ENCODE measurements at places on chromosomes 7 and 10.

- no peak for DNase-seq
Observed at GRCh38 chr7:156778668-156779067, 114.3 kb downstream of the LMBR1 start.

DNA sequence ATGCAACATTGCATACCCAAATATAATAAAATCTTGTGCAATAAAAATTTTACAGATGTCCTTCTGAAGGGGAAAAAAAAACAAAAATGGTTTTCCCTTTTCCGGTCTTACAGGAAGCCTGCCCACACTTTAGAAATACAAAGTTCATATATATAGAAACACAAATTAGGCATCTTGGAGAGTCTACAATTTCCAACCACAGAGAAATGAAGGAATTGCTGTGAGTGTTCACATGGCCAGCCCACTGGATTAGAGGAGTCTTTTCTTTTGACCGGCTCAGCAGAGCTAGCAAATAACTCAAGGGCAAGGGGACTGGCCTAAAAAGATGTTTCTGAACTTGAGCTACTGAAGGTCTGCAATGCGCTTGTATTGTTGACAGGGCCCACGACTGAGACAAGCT is 92.4 kb downstream of the GLI3 start:
- no peak for DNase-seq

DNA sequence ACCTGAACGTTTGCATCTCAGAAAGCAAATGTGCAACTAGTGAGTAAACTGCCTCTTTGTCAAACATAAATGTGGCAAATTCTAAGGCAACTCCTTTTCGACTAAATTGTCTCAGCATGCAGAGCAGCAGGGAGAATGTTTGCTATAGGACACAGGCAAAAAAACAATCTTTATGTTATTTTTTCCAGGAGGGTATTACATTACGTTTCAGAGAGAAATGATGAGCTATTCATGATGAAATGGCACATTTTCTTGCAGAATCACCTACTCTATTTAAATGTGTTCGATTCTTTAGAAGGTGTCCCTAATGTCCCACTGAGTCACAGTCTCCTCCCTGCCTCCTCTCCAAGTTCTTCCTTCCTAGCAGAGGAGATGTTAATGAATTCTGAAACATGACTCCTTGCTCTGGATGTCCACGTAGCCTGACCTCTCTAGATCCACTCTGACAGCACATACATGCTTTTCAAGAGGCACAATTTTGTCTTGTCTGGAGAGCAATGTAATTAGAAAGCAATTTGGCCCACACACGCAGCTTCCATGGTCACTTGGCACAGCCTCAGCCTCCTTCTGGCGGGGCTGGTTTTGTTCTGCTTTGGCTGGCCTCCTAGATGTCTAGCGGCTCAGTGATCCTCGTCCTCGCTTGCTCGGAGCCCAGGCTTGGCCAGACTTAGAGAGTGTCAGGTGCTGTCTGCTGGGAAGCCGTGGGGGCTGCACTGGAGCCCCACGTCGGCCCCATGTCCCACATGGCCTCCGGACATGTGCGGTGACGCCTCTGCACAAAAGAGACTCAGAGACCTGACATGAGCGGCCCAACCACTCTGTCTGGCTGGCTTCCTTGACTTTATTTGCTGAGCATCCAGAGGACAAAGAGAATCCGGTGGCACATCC is 125.7 kb upstream of the ZNF438 start:
- no peak for DNase-seq

DNA sequence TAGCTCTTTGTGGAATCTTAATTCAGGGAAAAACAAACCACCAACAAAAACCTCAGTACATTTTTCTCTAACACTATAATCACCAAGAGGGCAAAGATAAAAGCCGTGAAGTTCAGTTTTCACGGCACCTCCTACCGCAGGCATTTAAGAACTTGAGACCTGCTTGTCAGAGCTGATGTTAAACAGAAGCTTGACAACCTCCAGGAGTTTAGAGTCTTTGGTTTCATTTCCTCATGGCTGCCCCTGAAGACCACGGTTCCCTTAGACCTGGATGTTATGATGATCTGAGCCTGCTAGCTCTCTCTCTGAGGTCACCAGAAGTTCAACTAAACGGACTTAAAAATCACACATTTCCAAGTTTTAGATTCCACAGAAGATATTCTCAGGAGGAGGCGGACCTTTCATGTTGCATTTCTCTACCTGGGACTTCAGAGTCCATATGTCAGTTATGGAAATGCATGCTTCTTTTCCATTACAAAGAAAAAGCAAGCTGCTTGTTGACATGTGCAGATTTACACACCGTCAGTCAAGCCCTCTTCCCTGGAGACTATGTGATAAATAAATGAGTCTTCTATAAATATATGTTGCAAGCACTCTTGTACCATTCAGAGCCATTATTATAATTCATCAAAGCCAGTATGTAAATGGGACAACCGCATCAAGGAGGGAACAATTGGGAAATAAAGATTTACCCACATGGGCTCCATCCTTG is 258.0 kb downstream of the GFRA1 start:
- no peak for DNase-seq

GRCh38 chr10:121065330-121065729 is 214.2 kb downstream of the WDR11 start:
- DNase-seq, result no peak

DNA sequence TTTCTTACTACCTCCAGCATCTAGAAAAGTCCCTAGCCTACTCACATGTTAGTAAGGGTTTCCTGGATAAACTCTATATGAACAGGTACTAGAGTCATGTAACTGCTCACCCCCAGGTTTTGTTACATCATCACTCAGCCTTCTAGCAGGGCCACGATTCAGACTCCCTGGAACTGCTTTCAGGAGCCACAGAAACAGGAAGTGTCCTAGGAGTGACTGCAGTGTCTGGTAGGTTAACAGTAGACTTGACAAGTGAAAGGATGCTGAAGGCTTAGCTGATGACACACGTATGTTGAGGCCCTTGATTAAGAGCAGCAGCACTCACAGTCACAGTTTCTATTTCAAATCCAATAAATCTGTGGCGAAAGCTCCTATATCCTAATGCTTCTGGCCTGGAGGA is 101.2 kb downstream of the DNMBP start:
- no peak for DNase-seq

- DNase-seq, result no peak
Observed at GRCh38 chr7:141287936-141288335, 214.1 kb downstream of the TMEM178B start.

DNA sequence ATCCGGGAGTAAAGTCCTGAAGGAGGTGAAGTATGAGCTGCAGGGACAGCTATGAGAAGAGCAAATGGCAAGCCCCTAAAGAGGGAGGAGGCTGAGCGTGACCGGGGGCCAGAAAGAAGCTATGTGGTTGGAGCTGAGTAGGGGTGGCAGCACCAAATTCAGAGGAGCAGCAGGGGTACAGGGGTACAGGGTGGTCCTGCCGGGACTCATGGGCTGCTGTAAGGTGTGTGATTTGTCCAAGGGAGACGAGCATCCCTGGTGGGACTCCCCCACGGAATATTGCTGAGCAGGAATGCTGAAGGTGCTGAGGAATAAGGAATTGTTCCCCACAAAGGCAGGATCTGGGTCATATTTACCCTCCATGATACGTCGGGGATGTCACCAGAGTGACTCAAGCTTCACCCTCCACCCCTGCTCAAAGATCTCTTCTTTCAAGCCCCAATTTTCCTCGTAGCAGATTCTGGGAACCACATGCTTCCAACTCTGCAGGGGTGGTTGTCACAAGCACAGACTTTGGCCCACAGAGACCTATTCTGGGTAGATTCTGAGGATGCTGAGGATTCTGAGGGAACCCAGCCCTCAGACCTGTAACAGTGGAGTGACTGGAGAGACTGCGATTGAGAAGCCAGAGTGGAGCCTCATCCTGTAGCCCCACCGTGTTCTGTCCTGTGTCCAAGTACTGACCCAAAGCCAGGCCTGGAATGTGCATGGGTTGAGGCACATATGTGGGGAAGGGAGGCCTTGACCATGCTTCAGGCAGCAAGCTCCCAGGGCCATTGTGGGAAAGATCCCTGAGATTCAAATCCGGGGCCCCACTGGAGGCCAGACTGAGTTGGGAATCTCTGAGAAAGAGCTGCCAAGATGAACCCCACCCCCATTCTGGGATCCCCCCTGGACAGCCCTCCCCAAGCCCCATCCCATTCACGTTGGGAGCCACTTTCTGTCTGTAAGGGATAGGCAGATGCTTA is 4.2 kb downstream of the SFTPD start:
- no peak for DNase-seq

DNA sequence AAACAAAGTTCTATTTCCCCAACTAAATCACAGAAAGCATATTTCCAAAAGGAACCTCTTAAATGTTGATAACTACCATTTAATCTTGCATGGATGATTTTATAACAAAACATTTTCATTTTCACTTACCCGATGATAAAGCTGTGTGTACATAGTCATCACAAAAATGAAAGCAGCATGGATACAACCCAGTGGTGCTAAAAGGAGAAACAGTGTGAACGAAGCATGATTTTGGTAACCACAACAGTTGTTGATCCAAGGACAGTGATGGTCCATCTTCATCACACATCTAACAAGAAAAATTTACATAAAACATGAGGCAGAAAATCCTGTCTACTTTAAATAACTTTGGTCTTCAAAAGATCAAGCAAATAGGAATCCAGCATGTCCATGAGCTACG is 4.7 kb downstream of the ZDHHC6 start:
- no peak for DNase-seq

GRCh38 chr7:30594048-30594539 is 584 bp upstream of the GARS1 start:
- no peak for DNase-seq

DNA sequence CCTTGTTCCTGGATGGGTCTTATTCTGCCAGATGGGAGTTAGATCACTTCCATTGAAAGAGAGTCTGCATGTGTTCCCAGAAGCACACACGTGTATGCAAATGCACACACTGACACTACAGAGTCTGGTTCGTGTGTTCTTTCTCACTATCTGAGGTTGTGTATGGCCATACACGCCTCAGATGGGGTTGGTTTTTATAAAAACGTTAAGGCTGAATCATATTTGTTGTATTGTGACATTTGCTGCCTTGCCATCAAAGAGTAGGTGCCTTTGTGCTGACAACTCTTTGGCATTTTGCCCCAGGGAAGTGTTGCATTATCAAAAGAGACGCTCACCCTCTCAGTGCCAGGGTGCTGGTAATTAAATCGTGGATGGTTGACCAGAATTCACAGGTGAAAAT is 37.7 kb upstream of the HDAC9 start:
- DNase-seq, result no peak

- no peak for DNase-seq
Observed at GRCh38 chr10:122494173-122494820, 32.9 kb downstream of the HTRA1 start.

- no peak for DNase-seq
Observed at GRCh38 chr10:113882240-113882639, 27.8 kb downstream of the NHLRC2 start.

GRCh38 chr10:436911-437665 is 252.4 kb downstream of the DIP2C start:
- DNase-seq, result no peak

- DNase-seq, result no peak
Observed at GRCh38 chr7:37604078-37604477, 79.5 kb upstream of the GPR141 start.

GRCh38 chr7:946256-946996 is 8.1 kb downstream of the ADAP1 start:
- no peak for DNase-seq

DNA sequence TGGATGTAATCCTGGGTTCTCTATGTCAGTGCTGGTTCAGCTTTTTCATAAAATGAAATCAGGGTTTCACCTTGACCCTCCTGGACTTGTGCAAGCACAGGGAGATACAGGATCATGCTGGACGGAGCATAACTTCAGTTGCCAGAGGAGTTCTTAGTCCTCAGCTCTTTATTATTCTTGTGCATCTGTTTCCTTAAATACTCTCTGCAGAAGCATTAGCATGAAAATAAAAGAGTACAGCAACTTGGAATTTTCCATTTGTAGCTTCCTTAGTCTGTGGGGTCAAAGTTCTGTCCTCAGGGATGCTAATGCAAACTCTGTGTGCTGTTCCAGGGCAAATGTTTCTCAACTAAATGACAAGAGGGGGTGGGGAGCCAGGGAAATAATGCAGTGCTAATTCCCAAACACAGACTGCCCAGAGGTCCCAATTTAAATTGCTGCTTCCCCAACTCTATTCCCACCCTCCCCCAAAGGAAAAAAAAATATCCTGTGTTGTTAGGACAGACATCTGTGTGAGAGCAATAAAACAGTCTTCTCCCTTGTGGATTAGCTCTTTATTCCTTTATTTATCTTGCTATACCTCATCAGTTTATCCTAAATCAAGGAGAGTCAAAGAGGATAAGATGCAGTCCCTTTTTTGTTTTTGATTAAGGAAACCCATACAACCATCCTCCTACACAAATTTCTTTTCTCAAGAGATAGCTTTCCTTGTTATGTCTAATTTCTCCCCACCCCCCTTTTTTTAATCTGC is 905.0 kb downstream of the LRMDA start:
- no peak for DNase-seq

GRCh38 chr10:133235265-133235855 is 2.3 kb upstream of the VENTX start:
- DNase-seq, result no peak

DNA sequence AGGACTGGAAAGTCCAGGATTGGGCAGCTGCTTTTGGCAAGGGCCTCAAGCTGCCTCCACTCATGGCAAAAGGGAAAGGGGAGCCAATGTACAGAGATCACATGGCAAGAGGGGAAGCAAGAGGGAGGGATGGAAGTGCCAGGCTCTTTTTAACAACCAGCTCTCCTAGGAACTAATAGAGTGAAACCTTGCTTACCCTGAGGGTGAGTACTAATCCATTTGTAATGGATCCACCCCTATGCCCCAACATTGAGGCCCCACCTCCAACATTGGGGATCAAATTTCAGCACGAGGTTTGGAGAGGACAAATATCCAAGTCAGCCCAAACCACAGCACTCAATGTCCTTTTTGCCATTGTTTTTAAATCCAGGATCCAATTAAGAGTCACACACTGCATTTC is 12.5 kb downstream of the HABP2 start:
- DNase-seq, result no peak

- no peak for DNase-seq
Observed at GRCh38 chr10:86732771-86733170, 23.6 kb upstream of the BMPR1A start.

GRCh38 chr7:137091396-137091795 is 222.9 kb downstream of the CHRM2 start:
- DNase-seq, result no peak

GRCh38 chr7:150856303-150857275 is 4.3 kb downstream of the AOC1 start:
- DNase-seq, result no peak

- no peak for DNase-seq
Observed at GRCh38 chr10:42836096-42836495, 53.5 kb downstream of the BMS1 start.

GRCh38 chr7:80825499-80825898 is 93.4 kb downstream of the SEMA3C start:
- no peak for DNase-seq

- no peak for DNase-seq
Observed at GRCh38 chr7:134203186-134203889, 76.2 kb downstream of the LRGUK start.

- DNase-seq, result no peak
Observed at GRCh38 chr7:44112231-44112996, 8.3 kb downstream of the AEBP1 start.

GRCh38 chr7:139808427-139808826 is 20.6 kb upstream of the TBXAS1 start:
- DNase-seq, result no peak

GRCh38 chr10:104253106-104253505 is 1.6 kb upstream of the GSTO1 start:
- DNase-seq, result no peak

Data from stimulated activated CD4-positive, alpha-beta T cell treated with anti-CD3 and anti-CD28 coated beads, Interleukin-1b, Interleukin-23, amount 100 ng/mL, for 1 hour (primary cell).